Muscle of leg (tissue), 16 donors: ENCODE measurements at places on chromosomes 3 and 15. TPM values are rescaled to one million over a fixed set of nuclear protein-coding genes. Genes with fewer than 3 reads are reported as not detected.

The UPK1B gene
- not detected for total RNA-seq

The OR5K2 gene
- not detected for total RNA-seq

The SSUH2 gene
- total RNA-seq, result 1.1 TPM

The SLC35G2 gene
- 2.7 TPM for total RNA-seq

The GOLGA8M gene
- total RNA-seq, result 0.53 TPM

The GRK7 gene
- total RNA-seq, result 0.04 TPM

The SLC51B gene
- total RNA-seq, result 0.71 TPM

The ABI3BP gene
- total RNA-seq, result 189 TPM

The GASK1A gene
- total RNA-seq, result 14.6 TPM

The FAM43A gene
- 13.8 TPM for total RNA-seq

The DNAH12 gene
- total RNA-seq, result 0.58 TPM

The RAD51 gene
- total RNA-seq, result 3.6 TPM

The MYZAP gene
- 2.9 TPM for total RNA-seq

The KNSTRN gene
- total RNA-seq, result 22.2 TPM

The PLSCR4 gene
- 19.4 TPM for total RNA-seq

The CSPG4 gene
- 76.7 TPM for total RNA-seq

The PYGO1 gene
- 15.6 TPM for total RNA-seq

The CDHR4 gene
- not detected for total RNA-seq

The CYP1A2 gene
- not detected for total RNA-seq

The SCN11A gene
- total RNA-seq, result 2.0 TPM

The EXD1 gene
- total RNA-seq, result not detected

The FAM240A gene
- total RNA-seq, result 0.27 TPM

The TRPM1 gene
- not detected for total RNA-seq

The GP9 gene
- total RNA-seq, result 0.40 TPM

The MANF gene
- 62.6 TPM for total RNA-seq

The TMEM45A gene
- total RNA-seq, result 19.7 TPM

The VPS33B gene
- 7.9 TPM for total RNA-seq

The RHO gene
- total RNA-seq, result 0.04 TPM

The DPPA2 gene
- not detected for total RNA-seq

The GOLGA6A gene
- 0.13 TPM for total RNA-seq

The ITGB5 gene
- 14.3 TPM for total RNA-seq
